ENCODE measurements at places on chromosomes 2 and 18.

GRCh38 chr18:33745151-33745795 is 167.3 kb downstream of the ASXL3 start:
- no peak for DNase-seq

GRCh38 chr2:205017912-205018311 is 472.6 kb downstream of the PARD3B start:
- no peak for DNase-seq

DNA sequence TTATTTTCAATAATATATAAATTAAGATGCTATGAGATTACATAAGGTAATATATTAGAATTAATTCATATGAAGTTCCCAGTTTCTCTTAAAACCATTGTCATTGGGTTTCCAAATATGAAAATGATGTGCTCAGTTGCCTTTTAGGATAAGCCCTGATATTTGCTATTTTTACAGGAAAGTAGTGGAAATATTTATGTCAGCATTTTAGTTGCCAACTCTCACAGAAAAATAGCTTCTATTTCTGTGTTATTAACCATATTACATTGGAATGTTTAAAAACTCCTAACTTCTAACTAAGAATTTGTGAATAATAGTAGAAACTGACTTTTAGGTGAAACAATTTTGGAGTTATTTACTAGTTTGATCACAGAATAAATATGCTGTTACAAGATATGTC is 74.0 kb downstream of the TMX3 start:
- no peak for DNase-seq

DNA sequence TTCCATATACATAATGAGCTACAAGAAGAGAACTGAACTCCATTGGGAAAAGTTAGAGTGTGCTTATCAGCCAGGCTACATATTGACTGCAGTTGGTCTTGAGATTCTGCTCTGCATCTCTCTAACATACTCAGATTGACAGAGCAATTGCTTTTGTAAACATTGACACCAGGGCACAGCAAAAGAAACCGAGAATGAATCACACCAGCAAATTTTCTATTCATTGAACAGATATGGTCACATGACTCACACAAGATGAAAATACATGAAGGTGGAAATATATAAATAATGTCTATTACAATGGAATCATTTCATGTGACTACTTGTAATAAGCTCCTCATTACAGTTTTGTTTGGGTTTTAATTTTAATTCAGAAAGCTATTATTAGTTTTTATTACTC is 691.9 kb upstream of the TMEFF2 start:
- no peak for DNase-seq

DNA sequence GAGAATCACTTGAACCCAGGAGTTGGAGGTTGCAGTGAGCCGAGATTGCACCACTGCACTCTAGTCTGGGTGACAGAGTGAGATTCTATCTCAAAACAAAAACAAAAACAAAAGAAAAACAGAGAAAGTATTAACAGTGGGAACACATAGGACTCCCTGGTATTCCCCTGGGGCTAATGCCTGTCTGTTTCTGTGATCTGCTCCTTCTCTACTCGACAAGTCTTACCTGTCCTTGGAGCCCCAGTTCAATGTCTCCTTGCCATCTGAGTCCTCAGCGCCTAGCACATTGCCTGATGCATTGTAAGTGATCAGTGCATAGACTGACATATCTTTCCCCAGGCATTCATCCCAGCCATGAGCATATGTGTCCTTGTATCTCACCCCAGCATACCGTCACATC is 85.8 kb downstream of the ASAP2 start:
- no peak for DNase-seq

DNA sequence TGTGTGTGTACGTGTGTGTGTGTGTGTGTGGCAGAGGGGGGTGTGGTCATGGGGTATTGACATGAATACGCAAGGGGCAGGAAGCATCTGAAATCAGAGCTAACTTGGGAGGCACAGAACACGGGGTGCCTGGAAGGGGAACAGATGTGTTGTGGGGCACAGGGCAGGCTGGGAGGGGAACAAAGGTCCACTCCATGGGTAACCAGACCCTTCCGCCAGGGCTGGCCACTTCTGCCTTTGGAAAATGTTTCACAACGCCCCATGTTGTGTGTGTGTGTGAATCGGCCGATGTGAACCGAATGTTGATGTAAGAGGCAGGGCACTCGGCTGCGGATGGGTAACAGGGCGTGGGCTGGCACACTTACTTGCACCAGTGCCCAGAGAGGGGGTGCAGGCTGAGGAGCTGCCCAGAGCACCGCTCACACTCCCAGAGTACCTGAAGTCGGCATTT is at the start of gene SLC11A1:
Gene SLC11A1 (plus strand): TSS at position 358 of the 451 bp plus-strand sequence. CDS start 96 bp downstream, outside the sequence.
- DNase-seq = no peak

DNA sequence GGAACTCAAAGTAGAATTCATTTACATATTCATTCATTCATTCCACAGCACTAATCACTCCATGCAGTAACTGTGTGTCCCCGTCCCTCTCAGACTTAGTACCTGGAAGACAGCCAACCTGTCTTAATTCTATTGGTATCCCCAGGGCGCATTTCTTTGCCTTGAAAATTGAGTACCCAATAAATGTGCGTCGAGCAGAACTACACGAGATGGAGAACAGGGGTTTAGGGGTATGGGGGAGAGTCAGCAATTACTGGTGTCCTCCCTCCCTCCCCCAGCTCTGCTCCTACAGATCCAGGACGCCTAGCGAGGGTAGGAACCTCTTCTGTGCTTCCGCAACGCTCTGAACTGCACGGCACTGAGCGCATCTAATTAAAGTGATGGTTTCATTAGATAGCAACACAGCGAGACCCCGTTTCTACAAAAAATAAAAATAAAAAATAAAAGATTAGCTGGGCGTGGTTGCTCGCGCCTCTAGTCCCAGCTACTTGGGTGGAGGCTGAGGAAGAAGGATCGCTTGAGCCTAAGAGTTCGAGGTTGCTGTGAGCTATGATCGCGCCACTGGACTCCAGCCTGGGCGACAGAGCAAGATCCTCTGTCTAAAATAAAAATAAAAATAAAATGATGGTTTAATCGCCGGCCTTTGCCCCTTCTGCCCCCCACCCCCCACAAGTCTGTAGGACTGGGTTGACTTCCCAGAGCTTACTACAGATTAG is 614 bp upstream of the FKBP1B start:
- DNase-seq = no peak

GRCh38 chr2:144477957-144478311 is 42.0 kb downstream of the ZEB2 start:
- DNase-seq = no peak

GRCh38 chr2:67522148-67522547 is 125.0 kb downstream of the ETAA1 start:
- no peak for DNase-seq

DNA sequence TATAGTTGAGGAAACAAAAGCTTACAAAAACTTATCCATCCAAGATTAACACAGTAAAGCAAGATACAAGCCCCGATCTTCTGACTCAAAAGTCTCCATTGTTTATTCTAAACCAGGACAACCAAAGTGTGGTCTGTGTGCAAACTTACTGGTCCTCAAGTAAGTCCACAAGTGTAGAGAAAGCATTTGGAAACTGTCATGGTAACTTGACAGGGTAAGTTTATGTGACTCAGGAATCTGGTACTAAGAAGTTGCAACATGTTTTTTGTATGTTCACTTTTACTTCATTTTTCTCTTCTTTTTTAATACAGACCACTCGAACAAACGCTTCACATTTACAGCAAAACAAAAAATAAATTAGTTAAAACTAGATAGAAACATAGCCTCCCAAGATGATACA is 9.4 kb downstream of the MBD2 start:
- no peak for DNase-seq

GRCh38 chr2:122389694-122390093 is 634.2 kb downstream of the TSN start:
- DNase-seq = no peak

DNA sequence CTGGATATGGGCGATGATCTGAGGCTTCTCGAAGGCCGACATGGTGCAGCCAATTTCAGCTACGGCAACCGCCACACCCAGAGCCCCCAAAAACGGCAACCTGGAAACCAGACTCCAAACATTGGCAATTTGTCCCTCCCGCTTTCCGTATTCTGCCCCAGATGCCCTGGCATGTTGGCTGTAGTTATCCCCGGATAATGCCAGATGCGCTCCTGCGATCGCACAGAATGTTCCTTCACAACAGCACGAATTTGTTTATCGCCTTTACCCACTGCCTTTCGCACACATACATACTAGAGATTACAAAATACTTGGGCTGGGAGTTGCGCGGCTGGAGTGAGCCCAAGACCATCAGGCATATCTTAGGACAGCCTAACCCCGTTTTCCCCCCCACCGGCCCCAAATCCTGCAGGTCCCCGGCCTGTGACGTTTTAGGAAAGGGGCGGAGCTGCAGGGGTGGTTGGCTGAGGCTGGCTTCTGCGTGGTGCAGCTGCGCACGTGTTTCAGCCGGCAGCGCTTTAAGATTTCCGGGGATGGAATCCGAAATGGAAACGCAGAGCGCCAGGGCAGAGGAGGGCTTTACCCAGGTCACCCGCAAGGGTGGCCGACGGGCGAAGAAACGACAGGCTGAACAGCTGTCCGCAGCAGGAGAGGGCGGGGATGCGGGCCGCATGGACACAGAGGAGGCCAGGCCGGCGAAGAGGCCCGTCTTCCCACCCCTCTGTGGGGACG is at the start of gene PNO1:
Gene PNO1 (plus strand): TSS at position 487 of the 732 bp plus-strand sequence. CDS start 47 bp downstream, at position 534.
- DNase-seq = peak; percentile 85

- no peak for DNase-seq
These were observed 104.7 kb upstream of the CDCA7 start for GRCh38 chr2:173249661-173250641.

- no peak for DNase-seq
These were observed 42.7 kb downstream of the VSNL1 start for GRCh38 chr2:17583166-17583565.

- DNase-seq = no peak
These were observed 20.0 kb downstream of the VAPA start for GRCh38 chr18:9933865-9934264.

GRCh38 chr2:186584053-186584452 is 5.8 kb upstream of the ITGAV start:
- DNase-seq = no peak

- DNase-seq = no peak
These were observed 74.4 kb downstream of the UBE2E3 start for GRCh38 chr2:181054843-181055242.

GRCh38 chr2:240840435-240841060 is 20.5 kb upstream of the KIF1A start:
- DNase-seq = no peak

DNA sequence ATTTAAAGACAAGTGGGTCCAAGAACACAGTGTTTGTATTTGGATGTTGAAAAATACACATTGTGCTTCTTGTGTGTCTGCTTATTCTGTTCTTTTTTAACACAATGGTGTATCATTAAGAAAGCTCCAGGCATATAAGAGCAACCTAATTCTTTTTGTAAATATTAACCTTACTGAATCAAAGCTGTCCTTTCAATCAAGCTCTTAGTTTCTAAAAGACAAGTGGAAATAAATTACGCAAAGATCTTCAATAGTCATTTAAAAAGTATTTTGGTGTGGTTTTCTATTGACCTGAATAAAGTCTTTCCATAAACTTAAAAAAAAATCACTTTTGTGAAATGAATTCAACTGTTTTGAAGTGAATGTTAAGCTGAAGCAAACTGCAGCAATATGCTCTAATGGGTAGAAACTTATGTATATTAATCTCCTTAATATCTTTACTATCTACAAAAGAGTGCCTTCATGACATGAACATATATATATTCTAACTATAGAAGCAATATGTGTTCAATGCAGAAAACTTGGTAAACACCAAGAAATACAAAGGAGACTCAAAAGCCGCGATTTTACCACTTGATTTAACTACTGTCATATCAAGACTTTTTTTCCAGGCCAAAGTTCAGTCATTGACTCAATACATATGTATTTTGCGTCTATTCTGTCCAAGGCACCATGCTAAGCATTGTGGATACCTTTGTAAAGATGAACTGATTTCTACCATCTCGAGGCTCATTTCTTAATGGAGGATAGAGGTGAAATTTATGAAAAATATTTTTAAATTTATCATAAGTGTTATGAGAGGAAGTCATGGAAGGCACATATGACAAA is 97.7 kb downstream of the ARHGAP15 start:
- DNase-seq = no peak

GRCh38 chr2:186991766-186992417 is 142.9 kb upstream of the ZSWIM2 start:
- no peak for DNase-seq

DNA sequence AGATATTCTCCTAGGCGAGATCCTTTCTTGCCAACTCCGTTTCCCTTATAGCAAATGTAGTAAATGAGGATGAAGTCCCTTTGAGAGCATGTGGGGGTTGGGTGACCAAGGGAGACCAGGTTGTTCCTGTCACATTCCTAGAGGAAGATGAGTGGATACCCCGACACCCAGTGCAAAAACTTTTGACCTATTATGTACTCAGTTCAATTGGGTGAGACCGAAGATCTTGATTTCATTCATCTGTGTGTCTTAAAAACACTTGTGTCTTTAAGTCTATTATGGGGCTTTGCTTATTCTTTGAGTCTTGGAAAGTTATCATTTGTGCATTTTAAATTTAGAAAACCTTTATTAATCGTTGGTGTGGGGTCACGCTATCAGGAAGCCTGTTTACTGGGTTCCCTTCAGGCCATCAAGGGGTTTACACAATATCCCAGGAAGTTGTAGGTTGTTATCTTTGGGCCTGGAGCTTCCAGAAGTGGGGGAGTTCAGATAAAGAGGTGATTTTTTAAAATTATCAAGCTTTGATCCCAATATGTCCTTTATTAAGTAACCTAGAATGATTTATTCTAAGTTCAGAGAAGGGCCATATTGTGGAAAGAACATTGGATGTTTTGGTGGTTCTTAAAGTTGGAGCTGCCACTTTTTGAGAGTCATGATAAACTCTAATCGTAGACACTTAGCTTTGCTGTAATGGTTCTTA is 2.8 kb downstream of the RHOB start:
- DNase-seq = no peak

DNA sequence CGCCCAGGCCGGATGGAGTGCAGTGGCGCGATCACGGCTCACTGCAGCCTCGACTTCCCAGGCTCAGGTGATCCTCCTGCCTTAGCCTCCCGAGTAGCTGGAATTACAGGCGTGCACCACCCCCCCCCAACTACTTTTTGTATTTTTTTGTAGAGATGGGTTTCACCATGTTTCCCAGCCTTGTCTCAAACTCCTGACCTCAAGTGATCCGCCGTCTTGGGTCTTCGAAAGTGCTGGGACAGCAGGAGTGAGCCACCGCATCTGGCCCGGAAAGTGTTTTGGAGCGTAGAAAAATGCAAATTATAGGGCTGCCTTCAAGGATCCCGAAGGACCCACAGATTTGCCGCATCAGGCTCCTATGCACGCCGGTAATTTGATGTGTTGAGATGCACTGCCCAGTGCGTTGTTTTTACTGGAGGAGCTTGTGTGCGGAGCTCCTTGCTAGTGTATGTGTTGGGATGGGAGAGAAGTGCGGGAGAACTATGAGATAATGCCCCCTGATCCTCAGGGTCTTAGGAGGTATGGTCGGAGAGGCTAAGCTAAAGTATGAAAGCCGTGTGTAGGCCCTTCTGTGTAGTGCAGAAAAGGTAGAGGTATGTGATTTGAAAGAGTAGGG is 1.2 kb upstream of the CLASP1 start:
- peak; percentile 10 for DNase-seq

- no peak for DNase-seq
These were observed 246.1 kb downstream of the DYSF start for GRCh38 chr2:71699428-71699827.

GRCh38 chr2:57141269-57141668 is 905.3 kb upstream of the VRK2 start:
- no peak for DNase-seq
